ENCODE measurements at places on chromosomes 7 and 10.
A peak's percentile ranks its signal among the peaks of the same experiment; 100 is the strongest.

DNA sequence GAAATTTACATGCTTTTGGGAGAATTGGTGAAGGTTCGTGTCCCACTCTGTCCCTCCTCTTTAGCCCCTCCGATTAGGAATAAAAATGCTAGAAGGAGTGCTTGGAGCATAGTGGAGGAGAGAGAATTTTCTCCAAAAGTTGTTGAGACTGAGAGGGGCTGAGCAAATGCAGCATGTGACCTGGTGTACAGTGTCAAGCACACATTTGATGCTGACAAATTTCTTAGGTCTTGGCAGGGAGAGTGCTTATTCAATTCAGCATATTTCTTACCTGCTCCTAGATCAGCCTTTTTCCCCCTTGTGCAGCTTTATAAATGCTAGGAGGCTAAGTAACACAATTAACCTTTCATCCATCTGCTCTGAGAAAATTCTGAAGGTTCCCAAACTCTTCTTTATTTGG, 189.0 kb downstream of the GALNT17 start:
- DNase-seq = no peak

GRCh38 chr7:141710301-141710700, 2.1 kb downstream of the WEE2 start:
- DNase-seq = no peak

GRCh38 chr7:105707381-105707780, 126.1 kb upstream of the EFCAB10 start:
- DNase-seq = no peak

- no peak for DNase-seq
Observed at GRCh38 chr7:86955895-86956503, 103.5 kb downstream of the ELAPOR2 start.

GRCh38 chr10:128027822-128028507, 98.3 kb downstream of the MKI67 start:
- no peak for DNase-seq

- no peak for DNase-seq
Observed at GRCh38 chr7:133061792-133062191, 20.1 kb downstream of the CHCHD3 start.

- peak; percentile 15 for DNase-seq
Observed at GRCh38 chr10:74081192-74081803, 69.3 kb downstream of the AP3M1 start.

- DNase-seq = no peak
Observed at GRCh38 chr10:68878496-68878895, 22.6 kb upstream of the DDX50 start.

DNA sequence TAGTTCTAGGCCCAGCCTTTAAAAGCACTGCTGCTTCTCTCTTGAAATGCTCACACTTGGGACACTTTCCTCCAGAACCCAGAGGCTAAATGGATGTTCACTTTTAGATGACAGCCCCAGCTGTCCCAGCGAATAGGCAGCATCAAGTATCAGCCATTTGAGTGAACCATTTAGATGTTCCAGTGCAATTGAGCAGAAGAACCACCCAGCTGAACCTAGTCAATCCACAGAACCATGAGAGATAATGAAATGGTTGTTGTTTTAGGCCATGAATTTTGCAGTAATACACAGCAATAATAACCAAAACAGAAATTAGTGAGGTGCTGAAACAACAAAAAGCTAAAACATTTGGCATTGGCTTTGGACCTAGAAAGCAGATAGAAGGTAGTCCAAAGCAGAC, 273.9 kb downstream of the ETV1 start:
- no peak for DNase-seq

- no peak for DNase-seq
Observed at GRCh38 chr7:36625247-36625646, 99.0 kb downstream of the AOAH start.

DNA sequence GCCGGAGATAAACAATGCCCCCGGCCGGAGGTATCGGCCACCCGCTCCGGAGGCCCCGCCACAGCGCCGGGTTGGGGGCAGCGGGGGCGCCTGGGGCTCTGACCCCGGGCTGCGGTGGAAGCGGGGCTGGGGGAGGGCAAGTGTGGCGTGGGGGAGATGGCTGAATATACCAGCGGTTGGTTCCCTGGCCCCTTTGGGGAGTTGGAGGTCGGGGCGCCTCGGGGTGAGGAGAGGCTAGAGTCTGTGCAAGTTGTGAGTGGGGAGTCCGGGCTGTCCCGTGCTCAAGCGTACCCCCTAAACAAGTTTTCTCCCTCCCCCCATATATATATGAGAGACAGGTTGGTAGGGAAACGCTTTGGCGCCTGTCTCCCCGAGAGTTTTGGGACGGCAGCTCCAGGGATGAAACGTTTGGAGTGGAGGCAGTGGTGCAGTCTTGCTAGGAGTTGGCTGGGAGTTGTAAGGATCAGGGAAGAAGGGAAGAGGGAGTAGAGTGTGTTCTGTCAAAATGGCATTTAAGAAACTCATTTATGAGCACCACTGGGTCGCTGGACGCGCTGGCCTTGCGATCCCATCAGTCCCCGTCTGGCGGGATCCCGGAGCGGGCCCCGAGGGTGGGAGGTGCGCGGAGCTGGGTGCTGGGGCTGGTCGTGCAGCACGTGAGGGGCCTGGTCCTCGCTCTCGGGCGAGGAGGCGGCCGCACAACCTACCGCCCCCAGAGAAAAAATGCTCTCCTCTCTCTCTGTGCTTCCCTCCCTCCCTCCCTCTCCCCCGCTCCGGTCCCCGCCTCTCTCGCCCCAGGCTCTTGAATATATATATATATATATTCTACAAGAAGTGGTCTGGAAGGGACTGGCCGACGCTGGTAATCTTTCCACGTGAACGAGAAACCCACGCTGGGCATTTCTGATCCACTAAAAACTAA, 1.1 kb downstream of the TET1 start:
- DNase-seq = peak; percentile 8

- DNase-seq = no peak
Observed at GRCh38 chr7:111108000-111108399, 17.1 kb downstream of the LRRN3 start.

GRCh38 chr10:69640196-69640980, 10.3 kb downstream of the FAM241B start:
- no peak for DNase-seq

DNA sequence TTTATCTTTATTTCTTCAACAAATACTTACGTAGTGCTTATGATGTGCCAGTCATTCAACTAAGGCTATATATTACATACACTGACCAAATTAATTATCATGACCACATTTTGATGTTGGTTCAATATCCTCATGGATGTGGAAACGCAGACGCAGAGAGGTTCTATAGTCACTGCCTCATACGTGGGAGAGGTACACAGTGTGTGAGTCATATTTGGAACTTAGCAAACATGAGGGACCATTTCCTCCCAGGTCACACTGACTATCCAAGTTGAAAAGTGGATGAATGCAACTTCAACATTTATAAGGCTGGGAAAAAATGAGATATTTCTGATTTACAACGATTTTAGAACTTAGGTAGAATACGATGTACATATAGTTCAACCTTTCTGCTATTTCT, 113.6 kb downstream of the PRLHR start:
- no peak for DNase-seq

GRCh38 chr7:47941136-47941844, 7.0 kb downstream of the PKD1L1 start:
- DNase-seq = no peak

DNA sequence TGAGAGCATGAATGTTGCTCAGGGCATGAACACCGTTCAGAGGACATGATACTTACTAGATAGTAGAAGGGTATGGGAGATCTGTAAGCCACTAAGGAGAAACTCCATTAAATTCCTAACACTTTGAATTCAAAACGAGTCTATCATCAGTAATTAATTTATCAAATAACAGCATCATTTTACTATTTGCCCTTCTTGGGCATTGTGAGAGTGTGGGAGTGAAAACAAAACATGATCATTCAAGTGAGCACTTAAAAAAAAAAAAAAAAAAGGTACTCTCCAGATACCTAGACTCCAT, 20.5 kb upstream of the ASB15 start:
- no peak for DNase-seq

DNA sequence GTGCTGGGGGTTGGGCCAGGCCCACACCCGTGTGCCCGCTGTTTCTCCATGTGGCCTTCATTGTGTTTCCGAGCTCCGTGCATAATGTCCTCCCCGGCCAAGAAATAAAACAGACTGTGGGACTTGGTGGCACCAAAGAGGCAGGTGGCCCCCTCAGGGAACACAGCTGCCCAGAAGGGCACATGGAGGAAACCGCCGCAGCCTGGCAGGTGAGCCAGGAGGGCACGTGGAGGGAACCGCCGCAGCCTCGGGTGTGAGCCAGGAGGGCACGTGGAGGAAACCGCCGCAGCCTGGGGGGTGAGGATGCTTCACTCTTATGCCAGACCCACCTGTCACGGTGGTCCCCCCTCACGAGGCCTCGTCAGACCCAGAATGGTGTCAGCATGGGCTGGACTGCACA, 288.7 kb downstream of the WDR37 start:
- no peak for DNase-seq

DNA sequence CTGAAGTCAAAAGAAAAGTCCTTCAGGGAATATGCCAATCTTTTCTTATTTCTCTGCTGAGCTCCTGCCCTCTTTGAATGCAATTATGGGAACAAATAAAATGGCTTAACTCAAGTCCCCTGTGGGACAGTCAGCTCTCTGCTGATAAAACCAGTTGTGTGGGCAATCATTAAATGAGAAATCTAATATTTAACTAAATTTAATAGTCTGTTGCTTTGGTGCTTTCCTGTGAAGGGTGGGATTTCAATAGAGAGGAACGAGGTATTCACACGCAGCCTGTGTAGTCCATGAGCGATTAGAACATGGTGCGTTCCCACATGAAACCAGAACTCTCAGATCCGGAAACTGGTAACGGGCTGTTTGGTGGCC, 138.4 kb downstream of the PAXIP1 start:
- no peak for DNase-seq

DNA sequence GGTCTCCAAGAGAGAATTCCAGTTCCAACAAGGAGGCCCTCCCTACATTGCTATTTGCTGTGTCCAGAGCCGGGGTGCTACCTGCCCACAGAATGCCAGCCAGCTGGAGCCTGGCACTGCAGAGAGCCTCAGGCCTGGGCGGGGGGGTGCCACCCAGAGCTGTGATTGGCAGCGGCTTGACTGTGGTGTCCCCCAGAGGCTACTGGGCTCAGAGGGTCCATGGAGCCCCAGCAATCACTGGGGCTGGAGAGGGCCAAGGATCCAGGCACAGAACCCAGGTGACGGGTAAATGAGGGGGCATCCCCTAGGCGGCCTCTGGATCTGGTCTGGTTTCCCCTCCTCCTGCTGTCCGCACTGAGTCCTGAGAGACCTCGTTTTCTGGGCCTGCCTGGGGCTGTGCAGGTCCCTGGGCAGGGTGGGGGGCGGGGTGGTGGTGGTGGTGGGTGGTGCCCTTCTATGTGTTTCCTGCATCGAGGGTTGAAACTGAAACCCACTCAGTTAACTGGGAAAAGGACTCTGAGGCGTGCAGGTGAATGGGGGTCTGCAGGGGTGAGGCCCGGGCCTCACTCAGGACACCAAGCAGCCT, 12.6 kb downstream of the DPYSL4 start:
- no peak for DNase-seq

DNA sequence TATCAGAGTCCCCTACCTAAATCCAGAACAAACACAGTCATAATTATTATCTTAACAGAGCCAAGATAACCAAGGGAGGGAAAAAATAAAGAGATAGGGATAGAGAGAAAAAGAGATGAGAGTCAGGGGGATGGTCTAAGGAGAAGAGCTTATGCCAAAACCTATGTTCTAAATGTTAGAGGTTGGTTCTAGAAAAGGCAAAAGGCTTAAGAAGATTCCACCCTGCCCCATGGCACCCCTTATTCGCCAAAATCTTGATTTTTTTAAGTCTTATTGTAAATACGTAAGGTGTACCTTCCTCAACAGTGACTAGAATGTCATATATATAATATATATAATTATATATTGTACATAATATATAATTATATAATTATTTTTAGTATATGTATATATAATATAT, 29.6 kb upstream of the CTNNA3 start:
- no peak for DNase-seq

- no peak for DNase-seq
Observed at GRCh38 chr10:115979576-115979975, 293.4 kb downstream of the GFRA1 start.

DNA sequence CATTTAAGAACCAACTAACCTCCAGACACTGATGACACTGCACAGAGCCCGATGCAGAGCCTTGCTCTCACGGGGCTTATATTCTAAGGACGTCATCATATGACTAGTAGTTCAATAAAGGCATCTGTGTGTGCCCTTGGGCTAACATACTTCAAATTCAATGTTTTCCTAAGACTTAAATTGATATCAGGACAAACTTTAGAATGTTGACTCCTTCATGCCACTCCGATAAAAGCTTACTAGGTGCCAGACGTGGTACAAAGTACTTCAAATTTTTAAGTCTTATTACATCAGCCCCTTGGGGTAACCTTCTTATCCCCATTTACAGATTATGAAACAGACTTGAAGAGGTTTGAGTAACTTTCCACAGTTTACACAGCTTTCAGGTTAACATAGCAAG, 191.1 kb upstream of the PLXNA4 start:
- no peak for DNase-seq

GRCh38 chr10:93938140-93938539, 44.4 kb downstream of the SLC35G1 start:
- DNase-seq = no peak

DNA sequence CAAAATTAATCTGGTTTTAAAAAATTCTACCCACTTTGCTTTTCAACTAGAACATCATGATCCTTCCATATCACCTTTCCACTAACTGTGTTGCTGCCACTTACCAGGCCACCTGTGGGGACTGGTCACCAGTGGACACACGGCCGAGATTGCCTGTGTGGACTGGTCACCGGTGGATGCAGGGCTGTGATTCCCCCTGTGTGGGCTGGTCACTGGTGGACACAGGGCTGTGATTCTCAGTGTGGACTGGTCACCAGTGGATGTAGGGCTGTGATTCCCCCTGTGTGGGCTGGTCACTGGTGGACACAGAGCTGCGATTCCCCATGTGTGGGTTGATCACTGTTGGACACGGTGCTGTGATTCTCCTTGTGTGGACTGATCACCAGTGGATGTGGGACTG, 27.0 kb downstream of the UPP1 start:
- DNase-seq = no peak

DNA sequence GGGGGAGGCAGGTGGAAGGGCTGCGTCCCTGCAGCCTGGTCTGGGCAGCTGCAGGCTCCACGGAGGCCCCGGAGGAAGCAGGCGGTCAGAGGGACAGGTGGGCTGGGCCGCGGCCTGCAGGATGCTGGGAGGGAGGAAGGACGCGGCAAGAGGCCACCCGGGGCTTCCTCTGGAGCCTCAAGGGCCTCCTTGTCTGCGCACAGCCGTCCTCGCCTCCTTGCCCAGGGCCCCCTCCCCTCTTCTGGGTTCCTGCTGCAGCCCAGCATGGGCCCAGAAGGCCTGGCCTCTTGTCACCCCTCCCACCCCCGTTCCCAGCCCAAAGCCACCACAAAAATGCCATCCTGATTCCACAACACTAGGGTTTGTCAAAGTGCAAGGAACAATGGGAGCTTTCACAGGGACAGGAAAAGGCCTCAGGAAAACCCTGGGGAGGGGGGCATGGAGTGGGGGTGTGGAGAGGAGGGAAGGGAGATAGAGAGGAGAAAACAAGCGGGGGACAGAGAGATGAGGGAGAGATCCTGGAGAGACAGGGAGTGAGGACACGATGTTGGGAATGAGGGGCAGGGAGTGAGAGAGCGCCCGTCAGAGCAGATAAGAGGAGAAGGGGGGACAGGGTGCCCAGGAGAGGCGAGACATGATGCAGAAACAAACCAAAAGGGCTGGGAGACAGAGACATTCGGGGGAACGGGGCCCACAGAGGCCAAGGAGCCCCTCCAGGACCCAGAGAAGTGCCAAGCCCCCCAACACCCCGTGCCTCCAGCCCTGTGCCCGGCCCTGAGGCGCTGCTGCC, 41.8 kb downstream of the ZCCHC24 start:
- DNase-seq = no peak

- DNase-seq = no peak
Observed at GRCh38 chr10:125076121-125076825, 84.1 kb downstream of the CTBP2 start.
